Esophagus squamous epithelium (tissue), 5 donors: ENCODE measurements at places on chromosomes 2 and 18.
A peak's percentile ranks its signal among the peaks of the same experiment; 100 is the strongest.

DNA sequence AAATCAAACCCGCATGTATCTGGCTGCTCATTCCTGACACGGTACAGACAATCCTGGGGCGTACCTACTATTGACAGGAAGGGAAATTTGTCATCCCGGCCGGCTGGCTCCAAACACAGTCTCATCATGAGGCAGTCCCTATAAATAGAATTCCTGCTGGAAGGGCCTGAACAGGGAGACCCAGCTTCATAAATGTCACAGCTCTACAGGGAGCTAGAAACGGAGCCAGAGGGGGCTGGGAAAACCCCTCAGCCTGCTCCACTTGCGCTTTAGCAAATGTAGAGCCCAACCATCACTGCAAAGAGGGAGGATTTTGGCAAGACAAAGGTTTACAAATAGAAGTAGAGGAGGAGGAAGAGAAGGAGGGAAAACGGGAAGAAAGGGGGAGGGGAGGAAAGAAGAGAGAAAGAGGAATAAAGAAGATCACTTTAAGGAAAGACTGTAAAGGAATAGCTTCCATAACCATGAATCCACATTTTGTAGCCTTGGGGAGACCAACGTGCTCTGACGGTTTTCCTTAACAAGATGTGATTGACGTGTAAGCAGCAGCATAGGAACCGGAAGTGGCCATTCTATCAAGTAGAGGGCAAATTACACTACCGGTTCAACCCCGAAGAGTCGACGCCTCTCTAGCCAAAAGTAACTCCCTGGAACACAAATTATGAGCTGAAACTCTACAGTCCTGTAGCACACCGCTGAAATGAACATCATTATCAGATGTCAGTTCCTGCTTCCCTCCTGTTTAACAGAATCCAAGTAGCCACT, 56.8 kb upstream of the TTN start:
- no peaks in the 10 kb centered on the region for H3K27me3 ChIP-seq
- DNase-seq: no peak
- peak overlapping the region; percentile 67 for H3K27ac ChIP-seq
- H3K4me1 ChIP-seq: peaks cover 12% of the 10 kb centered on the region
- no peaks in the 10 kb centered on the region for H3K36me3 ChIP-seq
- H3K4me3 ChIP-seq: no peak overlapping the region

GRCh38 chr18:48951448-48952286, 902 bp upstream of the SMAD7 start:
- peak overlapping the region; percentile 91 for H3K4me3 ChIP-seq
- H3K4me1 ChIP-seq: peaks cover 34% of the 10 kb centered on the region
- peak overlapping the region; percentile 97 for H3K27ac ChIP-seq
- no peaks in the 10 kb centered on the region for H3K27me3 ChIP-seq

DNA sequence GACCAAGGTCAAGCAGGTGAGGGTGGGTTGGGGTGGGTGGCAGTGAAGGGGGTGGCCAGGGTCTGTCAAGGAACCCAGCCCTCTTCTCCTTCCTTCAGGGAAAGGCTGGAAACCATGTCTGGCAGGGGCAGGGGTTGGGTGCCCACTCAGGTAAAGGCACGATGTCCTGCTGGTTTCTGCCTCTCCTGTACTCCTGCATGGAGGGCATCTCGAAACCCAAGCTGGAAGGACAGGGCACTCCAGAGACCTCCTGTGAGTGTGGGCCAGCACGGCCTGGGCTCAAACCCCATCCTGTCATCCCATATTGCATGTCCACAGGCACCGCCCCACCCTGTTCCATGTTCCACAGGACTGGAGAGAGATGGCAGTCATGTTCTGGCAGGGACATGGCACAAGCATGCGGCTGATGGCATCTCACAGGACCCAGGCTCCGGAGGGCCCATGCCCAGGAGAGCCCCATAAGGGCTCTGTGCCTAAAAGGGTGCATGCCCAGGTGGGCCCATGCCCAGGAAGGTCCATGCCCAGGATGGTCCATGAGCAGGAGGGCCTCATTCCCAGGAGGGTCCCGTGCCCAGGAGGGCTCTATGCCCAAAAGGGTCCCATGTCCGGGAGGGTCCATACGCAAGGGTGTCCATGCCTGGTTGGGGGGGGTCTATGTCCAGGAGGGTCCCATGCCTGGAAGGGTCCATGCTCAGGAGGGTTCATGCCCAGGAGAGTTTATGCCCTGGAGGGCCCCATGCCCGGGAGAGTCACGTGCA, 6.4 kb downstream of the GPR35 start:
- H3K27ac ChIP-seq: no peak overlapping the region
- H3K27me3 ChIP-seq: no peaks in the 10 kb centered on the region
- no peak for DNase-seq
- H3K4me1 ChIP-seq: no peaks in the 10 kb centered on the region

DNA sequence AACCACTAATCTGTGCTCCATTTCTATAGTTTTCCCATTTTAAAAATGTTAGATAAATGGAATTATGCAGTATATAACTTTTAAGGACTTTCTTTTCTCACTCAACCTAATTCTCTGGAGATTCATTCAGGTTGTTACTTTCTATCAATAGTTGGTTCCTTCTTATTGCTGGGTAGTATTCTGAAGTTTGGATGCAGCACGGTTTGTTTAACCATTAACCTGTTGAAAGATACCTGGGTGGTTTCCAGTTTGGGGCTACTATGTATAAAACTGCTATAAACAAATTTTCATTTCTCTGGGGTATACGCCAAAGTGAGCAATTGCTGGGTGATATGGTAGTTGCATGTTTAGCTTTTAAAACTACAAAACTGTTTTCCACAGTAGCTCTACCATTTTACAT, 39.1 kb upstream of the MAPRE2 start:
- DNase-seq: no peak
- no peaks in the 10 kb centered on the region for H3K4me1 ChIP-seq
- no peak overlapping the region for H3K4me3 ChIP-seq
- no peaks in the 10 kb centered on the region for H3K27me3 ChIP-seq

- H3K4me1 ChIP-seq: peaks cover 9% of the 10 kb centered on the region
- peaks cover 35% of the 10 kb centered on the region for H3K27me3 ChIP-seq
- DNase-seq: no peak
- H3K4me3 ChIP-seq: no peak overlapping the region
These were observed 4.7 kb upstream of the TGFA start for GRCh38 chr2:70558195-70558808.

GRCh38 chr18:6963452-6964097, 154.0 kb downstream of the LAMA1 start:
- H3K27me3 ChIP-seq: no peaks in the 10 kb centered on the region
- DNase-seq: no peak
- H3K36me3 ChIP-seq: no peaks in the 10 kb centered on the region
- no peak overlapping the region for H3K4me3 ChIP-seq
- no peak overlapping the region for H3K27ac ChIP-seq
